ENCODE measurements at places on chromosomes 6 and 20.

- DNase-seq = no peak
Observed at GRCh38 chr6:43962458-43962857, 164.8 kb downstream of the MRPL14 start.

DNA sequence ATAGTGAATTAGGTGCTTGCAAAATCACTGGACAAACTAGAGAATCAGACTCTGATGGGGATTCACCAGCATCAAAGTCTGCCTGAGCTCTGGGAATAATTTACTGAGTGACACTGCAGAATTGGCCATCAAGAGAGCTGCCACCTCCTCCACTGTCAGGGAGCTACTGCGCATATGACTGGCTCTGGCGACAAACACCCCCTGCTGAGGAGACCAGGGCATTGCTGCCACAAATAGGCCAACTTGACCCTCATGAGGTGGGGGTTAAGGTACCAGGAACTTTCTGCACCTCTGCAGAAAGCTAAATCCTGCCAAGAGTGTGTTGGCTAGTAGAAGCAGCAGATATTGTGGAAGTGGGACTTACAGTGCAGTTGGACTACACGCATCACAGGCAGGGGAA, 88.0 kb downstream of the CDS2 start:
- no peak for DNase-seq

DNA sequence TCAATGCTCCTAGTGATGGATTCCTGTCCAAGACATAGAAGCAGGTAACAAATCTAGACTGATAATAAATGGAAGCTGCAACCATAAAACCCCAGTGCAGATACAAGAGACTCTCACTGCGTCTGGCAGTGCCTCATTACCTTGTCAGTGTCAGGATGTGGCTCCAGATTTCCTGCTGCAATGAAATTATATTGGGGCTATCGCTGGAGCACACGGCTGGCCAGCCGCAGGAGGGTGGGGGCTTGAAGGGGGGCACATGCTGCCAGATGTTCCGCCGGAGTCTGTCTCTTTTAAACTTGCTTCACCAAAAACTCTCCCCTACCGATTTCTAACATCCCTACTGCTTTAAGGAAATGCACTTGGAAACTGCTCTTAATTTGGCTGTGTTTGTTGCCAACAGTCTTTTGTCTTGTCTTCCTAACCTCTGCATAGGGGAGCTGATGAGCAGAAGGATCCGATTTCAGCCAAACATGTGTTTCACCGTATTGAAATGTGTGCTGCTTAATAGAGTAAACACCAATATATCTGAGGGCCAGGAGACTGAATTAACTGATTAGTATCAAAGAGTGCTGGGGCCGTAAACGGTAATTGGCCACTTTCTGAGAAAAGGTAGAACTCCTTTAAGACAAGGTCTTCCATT, 102.2 kb upstream of the EXOC2 start:
- DNase-seq = no peak

- DNase-seq = no peak
Observed at GRCh38 chr6:55569638-55570037, 9.4 kb downstream of the HMGCLL1 start.

- no peak for DNase-seq
Observed at GRCh38 chr6:24919056-24919892, 16.5 kb downstream of the RIPOR2 start.

DNA sequence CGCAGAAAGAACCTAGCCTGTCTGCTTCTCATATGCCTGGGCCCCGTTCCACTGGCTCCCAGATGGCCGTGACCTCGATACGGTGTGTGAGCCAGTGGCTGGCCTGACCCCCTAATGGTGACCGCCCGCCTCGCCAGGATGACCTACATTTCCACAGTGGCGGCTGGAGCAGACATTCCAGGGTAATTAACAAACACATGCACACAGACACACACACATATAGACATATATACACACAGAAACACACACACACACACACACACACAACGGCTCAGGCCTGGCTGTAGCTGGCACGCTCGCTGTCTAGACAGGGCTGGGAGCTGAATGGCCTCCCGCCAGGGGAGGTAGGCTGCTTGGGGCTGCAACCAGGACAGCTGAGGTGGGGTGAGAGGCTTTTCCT, 227.1 kb downstream of the ANKRD60 start:
- DNase-seq = no peak

- no peak for DNase-seq
Observed at GRCh38 chr6:136037876-136038460, 186.5 kb downstream of the PDE7B start.

GRCh38 chr6:11392778-11393507, 144.6 kb upstream of the TMEM170B start:
- no peak for DNase-seq

DNA sequence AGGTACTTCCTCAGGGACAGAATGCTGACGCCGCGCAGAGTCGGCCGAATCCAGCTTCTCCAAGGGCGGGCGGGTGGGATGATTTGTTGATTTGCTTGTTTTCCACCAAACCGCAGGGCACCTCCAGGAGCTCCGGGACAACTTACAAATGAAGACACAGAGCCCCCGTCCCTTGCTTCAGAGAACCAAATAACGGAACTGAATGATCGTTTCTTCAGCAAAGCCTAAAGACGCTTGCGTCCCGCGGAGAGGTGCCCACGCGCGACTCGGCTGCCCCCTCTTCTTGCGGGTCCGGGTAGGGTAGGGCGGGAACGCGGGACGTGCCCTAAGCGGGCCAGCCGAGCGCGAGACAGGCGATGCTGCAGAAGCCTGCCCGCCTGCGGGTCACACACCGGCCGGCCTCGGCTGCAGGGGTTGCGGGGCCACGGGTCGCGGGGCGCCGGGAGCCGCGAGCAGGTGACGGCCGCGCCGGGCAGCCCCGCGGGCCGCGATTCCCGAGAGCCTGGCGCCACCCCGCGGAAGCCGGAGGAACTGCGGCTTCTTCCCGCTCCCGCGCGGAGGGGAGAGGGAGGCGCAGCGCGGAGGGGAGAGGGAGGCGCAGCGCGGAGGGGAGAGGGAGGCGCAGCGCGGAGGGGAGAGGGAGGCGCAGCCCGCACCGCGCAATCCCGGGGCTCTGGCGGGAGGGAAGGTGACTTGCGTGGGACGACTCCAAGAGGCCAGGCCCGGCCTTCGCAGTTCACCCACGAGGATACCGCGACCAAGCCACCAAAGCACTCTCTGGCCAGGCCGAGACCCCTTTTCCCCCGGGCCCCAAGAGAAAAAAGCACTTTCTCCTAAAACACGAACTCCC, 7.7 kb upstream of the FOXF2 start:
- peak; percentile 25 for DNase-seq

DNA sequence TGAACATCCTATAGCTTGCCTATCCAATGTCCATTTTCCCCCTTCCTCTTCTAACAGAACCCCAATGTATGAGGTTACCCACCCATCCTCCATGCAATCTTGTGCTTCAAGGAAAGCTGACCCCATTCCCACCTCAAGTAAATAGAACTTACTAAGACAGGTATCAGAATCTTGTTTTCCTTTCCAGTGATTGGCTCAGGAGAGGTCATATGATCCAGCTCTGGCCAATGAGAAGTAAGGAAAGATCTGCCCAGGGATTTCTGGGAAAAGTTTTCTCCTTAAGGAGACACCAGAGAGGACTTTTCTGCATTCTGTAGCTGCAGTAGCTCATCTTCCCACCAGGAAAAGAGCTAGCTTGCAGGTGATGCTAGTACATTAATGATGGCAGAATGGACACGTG, 341.8 kb upstream of the ZFP64 start:
- no peak for DNase-seq

- DNase-seq = no peak
Observed at GRCh38 chr6:46799657-46800056, 6.5 kb downstream of the MEP1A start.

DNA sequence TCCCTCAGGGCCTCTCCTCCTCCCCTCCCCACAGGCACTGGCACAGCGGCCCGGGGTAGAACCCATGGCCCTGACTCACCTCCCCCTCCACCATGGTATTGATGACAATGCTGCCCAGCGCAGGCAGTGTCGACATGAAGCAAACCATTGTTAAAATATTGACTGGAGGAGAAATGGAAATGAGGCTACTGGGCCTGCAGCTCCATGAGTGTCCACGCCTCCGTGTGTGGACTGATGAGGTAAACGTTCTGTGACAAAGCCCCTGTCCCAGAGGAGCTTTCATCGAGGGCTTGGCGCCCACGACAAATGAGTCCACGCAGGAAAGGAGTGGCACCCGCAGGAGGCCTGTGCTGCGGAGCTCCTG, 402.7 kb downstream of the TAF4 start:
- no peak for DNase-seq

DNA sequence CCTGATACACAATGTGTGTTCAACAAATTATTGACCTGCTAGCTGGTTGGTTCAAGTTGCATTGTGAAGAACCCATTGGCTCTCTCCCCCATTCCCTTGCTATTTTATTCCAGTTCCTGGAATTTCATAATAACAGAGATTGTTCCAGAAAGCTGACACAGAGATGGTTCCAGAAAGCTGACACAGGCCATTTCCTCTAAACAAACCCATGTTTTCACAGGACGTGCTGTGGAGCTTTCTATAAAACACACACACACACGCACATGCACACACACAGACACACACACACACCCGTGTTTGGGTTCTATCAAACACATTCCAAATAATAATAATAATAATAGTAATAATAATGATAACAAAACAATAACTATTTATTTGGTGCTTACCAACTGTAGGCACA, 259.1 kb downstream of the CLIC5 start:
- DNase-seq = no peak

DNA sequence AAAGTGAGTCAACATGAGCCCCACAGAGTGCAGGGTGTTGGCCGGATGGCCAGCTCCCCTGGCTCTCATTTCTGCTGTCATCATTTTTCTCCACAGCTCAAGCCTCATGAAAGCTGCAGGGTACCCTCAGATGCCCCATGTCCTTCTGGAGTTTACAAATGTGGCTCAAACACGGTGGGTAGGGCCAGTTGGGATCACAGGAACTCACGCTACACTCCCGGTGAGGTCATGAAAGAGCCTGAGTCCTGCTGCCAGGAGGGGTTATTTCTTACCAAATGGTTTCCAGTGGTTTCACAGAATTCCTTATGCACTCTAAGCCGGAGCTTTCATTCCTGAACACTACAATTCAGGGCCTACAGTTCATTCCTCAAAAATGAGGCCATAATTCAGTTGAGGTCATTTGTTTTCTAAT, 78.7 kb downstream of the TMEM170B start:
- no peak for DNase-seq

GRCh38 chr6:12314751-12315150, 24.6 kb downstream of the EDN1 start:
- DNase-seq = no peak

GRCh38 chr20:3550837-3551236, 80.0 kb downstream of the ATRN start:
- no peak for DNase-seq

GRCh38 chr6:94862112-94862511, 715.2 kb upstream of the MANEA start:
- no peak for DNase-seq

DNA sequence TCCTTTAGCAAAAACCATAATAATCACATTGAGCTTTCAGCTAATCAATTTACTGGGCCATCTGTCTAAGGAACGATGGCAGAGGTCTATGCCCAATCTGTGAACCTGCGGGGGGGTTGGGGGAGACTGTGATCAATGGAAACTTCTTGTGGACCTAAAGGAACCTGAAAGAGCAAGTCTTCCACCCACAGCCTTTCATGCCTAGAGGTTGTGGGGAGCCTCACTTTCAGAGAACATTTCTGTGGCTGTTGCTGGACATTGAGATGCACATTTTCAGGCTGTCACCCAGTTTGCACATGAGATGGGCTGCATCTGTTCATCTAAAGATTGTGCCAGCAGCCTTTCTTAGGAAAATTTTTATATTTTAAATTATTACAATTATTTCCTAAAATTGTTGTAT, 310.0 kb upstream of the SPTLC3 start:
- no peak for DNase-seq

DNA sequence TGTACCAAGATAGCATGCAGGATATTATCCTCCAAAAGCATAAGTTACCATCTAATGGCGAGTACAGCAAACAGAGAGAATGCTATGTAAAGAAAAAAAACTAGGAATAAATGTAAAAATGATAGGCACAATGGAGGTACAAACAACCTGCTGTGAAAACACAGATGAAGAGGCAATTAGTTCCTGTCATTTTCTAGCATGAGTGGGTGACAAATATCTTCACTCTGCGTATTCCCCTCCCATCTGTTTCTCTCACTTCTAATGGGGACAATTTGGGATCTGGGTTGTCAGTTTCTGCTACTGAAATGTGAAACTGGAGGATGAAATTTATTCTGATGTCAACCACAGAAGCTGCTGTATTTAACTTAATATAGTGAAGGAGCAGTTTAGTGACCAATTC, 11.7 kb upstream of the PTPRK start:
- no peak for DNase-seq

DNA sequence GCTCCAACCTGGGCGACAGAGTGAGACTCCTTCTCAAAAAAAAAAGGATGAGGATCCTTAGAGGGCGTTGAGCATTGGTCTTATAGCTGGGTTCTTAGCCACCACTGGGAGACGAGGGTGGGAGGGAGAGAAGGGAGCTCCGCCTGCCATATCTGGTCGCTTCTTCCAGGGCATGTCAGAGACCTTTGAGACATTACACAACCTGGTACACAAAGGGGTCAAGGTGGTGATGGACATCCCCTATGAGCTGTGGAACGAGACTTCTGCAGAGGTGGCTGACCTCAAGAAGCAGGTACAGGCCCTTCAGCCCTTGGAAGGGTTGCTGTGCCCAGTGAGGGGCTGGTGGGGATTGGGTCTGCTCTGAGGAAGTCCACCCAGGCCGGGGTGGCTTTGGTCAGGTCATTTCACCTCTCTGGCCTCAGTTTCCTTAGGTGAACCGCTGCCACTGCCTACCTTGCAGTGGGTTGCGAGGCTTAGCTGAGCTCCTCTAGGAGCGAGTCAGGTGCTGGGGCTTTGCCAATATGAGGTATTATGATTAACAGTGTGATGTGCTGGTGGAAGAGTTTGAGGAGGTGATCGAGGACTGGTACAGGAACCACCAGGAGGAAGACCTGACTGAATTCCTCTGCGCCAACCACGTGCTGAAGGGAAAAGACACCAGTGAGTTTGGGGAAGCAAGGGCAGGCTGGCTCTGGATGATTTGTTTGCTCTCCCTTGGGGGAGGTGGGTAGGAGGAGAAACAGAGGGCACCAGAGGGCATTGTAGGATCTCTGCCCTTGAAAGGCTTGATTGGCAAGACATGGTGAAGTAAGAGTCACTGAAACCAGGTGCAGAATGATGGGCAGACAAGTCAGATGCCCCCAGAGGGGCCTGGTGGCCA, 8.5 kb downstream of the CNPY3 start:
- DNase-seq = no peak

DNA sequence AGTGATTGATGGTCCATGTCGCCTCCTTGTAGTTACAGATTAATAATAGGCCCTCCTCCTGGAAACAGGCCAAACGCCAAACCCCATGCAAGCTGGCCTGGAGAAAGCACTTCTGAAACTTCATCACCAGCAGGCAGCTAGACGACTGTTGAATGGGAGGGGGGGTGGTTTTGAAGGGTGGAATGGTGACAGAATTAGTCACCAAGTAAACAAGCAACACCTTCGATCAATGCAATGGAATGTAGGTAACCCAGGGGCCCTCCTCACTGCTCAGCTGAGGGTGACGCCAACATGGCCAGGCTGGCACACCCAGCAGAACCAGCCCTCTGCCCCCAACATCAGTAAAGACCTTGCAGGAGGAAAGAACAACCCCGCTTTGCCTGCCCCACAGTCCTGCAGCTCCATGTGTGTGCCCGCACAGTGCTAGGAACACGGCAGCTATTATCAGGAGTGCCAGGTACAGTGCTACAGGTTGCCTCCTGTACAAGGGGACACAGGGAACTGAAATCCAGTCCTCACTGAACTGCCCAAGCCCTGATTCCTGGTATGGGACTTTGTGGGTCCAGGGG, 2.7 kb downstream of the BCAS1 start:
- no peak for DNase-seq

Measured in effector memory CD4-positive, alpha-beta T cell (primary cell).